Left lobe of liver (tissue), 2 donors: ENCODE measurements at places on chromosomes 2 and 18. TPM values are rescaled to one million over a fixed set of nuclear protein-coding genes. Genes with fewer than 3 reads are reported as not detected.

The MAP3K19 gene
- not detected for total RNA-seq

- no peak for DNase-seq
Observed at GRCh38 chr2:209977386-209978239, 24.8 kb upstream of the RPE start.

GRCh38 chr2:105561401-105561800 lies 162.6 kb upstream of the FHL2 start:
- no peak for DNase-seq

DNA sequence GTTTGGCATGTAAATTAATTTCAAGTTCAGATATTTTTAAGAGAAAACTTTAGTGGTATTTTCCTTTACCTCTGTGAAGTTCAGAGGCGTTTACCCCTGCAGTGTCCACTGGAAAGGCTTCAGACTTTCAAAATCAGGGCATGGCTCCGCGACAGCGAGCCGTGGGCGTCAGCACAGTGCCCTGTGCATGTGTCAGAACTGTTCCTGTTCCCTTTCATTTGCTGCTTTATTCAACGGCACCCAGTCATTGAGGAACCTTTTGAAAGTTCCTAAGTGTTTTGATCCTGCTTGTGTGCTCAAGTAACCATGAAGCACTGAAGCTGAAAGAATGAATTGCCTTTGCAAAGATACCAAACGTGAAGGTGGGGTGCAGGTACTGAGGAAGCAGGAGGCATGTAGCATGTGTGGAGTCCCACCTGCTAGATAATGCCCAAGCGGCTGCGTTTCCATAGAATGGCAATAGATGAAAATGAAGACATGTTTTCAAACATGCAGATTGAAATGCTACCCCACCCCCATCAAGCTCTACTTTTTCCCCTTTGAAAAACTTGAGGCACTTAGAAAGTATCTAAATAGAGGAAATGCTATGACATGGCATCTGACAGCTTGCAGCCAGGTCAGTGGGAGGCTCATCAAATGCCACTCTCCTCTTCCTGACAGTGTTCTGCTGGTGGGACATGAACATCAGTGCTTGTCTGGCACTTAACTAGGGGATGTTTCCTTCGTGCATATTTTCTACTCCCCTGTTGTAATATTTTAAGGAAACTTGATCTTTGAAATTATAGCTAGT lies 148.6 kb downstream of the ZNF236 start:
- DNase-seq = peak; percentile 34
